ENCODE measurements at places on chromosomes 6 and 20.

GRCh38 chr20:50737352-50737751 lies 6.0 kb downstream of the PARD6B start:
- DNase-seq: no peak

- DNase-seq: no peak
Observed at GRCh38 chr20:3539311-3540107, 68.7 kb downstream of the ATRN start.

GRCh38 chr20:54204481-54204880 lies 3.4 kb upstream of the PFDN4 start:
- DNase-seq: no peak

DNA sequence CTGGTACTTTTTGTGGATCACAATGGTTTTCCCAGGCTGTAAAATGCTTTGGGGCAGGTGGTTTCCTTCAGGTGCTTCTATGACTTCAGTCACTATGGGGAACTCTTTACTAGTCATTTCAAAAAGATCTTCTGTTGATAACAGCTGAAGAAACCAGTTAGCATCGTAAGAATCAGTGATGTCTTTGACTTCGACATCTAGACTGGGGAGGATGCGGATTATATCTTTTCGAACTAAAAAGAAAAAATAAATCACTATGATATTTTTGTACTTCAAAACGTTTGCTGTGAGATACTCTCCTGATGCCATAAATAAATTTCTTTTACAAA lies 87.2 kb downstream of the THEMIS start:
- DNase-seq: no peak

- no peak for DNase-seq
Observed at GRCh38 chr6:56311533-56312448, 64.4 kb upstream of the COL21A1 start.

Data from activated CD4-positive, alpha-beta T cell treated with anti-CD3 and anti-CD28 coated beads for 4 hours (primary cell).